ENCODE measurements at places on chromosomes 11 and 22.
A peak's percentile ranks its signal among the peaks of the same experiment; 100 is the strongest.

- DNase-seq: no peak
Observed at GRCh38 chr11:45028911-45029682, 78.4 kb upstream of the TP53I11 start.

DNA sequence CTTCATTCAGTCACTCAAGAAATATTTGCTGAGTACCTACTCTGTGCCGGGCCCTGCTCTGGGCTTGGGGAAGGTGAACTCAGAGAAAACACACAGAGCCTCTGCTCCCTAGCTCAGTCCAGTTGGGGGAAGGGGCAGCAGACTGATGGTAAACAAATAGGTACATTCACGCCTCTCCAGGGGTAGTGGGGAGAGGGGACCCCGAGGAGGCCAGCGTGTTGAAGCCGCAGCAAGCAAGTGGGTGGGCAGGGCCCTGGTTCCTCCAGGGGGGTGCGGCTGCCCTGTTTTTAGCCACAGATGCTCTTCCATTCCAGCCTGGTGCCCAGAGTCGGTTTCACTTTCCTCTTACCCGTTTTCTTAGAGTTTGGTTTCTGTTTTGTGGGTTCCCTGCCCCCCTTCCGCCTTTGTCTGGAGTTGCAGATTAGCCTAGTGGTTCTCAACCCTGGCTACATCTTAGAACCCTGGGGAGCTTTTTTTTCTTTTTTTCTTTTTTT, 8.7 kb downstream of the DRAP1 start:
- no peak for DNase-seq

GRCh38 chr11:30344085-30344484, 21.2 kb downstream of the ARL14EP start:
- no peak for DNase-seq

GRCh38 chr11:128372977-128373376, 214.4 kb downstream of the ETS1 start:
- no peak for DNase-seq

DNA sequence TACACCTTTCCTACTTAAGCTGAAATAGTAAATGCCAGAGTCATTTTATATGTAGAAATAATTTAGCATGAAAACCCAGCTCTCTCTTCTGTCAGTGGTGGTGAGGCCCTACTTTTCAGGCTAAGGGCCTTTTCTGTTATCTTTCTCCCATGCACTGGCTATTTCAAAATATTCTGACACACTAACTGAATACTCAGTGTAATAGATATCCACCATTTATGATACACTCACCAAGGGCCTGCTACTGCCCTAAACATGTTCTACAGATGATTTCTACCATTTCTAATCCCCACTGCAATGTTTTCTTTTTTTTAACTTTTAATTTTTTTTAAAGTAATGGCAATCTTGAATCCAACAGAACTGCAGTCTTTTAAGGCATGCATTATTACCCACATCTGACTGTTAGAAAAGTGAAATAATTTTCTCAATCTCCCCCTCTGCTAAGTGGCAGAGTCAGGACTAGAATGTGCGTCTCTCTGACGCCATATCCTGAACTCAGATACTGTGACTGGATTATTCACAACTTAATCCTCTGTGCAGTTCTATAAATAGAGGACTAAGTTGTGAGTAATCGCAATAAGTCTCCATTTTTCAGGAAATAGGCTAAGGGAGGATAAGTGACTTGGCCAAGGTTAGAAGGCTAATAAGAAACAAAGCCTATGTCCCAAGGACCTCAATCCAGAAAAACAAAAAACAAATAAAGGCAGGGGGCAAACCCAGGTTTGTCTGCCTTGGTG, 44.0 kb downstream of the GRAMD1B start:
- no peak for DNase-seq

DNA sequence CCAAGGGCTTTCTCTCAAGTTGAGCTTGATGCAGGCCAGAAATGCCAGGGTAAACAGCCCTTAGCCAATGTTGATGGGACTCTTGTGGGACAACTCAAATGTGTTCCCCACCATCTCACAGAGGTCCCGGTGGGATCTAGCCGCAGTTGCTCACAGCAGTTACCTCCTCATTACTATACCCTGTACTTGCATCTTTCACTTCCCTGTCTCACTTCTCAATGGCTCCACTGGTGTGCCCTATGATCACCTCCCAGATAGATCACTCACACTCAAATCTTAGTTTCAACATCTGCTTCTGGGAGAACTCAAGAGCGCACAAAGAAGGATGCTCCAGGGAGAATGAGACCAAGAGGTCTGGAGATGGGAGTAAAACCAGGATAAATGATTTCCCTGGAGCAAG, 47.0 kb downstream of the RCN1 start:
- no peak for DNase-seq

GRCh38 chr22:46039535-46039934, 62.6 kb upstream of the WNT7B start:
- no peak for DNase-seq

GRCh38 chr11:115929618-115930129, 425.5 kb upstream of the CADM1 start:
- DNase-seq: no peak

GRCh38 chr11:116117331-116118137, 613.3 kb upstream of the CADM1 start:
- DNase-seq: peak; percentile 33

DNA sequence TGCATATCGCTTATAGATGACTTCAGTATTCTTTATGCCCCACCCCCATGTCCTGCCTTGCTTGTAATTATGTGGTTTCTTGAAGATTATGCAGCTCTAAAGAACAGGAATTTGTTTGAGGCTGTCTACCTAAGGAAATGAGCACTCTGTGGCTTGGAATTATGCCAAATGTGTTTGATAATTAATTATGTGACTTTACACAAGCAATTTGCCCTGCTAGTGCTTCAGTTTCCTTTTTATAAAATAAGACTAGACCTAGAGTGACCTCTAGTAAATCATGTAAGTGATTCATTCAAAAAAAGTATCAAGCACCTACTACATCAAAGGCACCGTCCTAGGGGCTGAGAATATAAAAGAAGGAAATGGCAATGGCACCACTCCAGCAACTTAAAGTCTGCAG, 491.5 kb upstream of the KIRREL3 start:
- no peak for DNase-seq

- no peak for DNase-seq
Observed at GRCh38 chr11:96309016-96309642, 33.9 kb downstream of the MAML2 start.

- DNase-seq: no peak
Observed at GRCh38 chr11:14930369-14930768, 38.3 kb upstream of the CYP2R1 start.

GRCh38 chr11:113764527-113765219, 8.8 kb downstream of the ZW10 start:
- no peak for DNase-seq

GRCh38 chr11:24496736-24497725, at the start of gene LUZP2:
Gene LUZP2 (plus strand): TSS chr11:24497053.
- peak; percentile 71 for DNase-seq

DNA sequence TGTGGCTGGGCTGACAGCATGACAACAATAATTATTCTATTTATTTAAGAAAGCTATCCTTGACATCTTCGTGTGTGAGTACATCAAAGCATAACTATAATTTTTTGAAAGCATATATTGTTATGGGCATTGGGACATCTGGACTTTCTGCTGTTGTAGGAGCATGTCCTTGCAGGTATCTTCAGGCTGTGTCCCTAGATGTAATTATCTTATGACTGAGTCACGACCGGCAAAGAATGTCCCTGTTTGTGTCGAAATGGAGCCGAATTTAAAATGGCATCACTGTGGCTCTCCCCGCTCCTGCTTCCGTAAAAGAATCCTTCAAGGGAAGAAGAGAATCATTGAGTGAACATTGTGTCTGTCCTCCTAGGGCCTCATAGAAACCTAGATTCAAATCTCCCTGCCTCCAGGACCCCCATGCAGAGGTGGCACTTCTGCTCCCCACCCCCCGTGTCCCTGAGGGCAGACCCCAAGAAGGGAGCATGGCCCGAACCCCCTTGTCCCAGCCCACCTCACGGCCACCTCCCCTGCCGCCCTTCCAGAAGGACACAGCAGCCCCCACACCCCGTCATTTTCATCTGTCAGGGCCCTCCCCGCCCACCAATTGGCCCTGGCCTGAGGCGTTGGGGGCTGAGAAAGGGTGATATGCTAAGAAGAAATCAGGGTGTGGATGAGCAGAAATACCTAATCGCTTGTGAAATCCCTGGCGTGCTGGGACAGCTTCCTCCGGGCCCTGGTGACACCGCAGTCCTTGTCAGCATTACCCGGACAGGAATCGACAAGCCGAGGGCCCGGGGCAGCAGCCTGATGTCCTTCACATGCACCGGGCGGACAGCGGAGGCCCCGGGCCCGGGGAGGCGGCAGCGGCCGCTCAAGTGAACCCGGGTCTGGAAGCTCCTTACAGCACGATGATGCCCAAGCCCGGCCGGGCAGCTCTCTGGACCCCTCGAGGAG, 48.6 kb upstream of the SLC22A12 start:
- DNase-seq: no peak

- DNase-seq: no peak
Observed at GRCh38 chr22:37776639-37777005, 31.1 kb upstream of the GCAT start.

DNA sequence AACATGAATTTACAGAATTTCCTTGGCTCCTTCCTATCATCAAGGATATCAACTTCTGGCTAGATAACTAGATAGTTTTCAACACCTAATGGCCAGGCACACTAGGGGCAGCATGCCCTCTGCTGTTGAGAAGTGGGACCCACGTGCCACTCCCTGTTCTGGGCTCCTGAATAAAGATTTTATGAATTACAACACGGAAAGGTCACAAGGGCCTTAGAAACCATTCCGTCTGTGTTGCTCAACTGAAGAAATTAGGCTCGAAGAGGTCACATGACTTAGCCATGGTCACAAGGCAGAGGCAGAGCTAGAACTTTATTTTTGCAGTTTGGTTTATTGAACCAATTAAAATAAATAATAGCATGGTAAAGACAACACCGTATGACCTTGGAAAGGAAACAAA, 36.0 kb downstream of the PRCP start:
- DNase-seq: no peak

GRCh38 chr11:111384494-111384893, 5.4 kb upstream of the POU2AF1 start:
- DNase-seq: no peak

- DNase-seq: no peak
Observed at GRCh38 chr11:86176165-86176884, 68.2 kb upstream of the EED start.

DNA sequence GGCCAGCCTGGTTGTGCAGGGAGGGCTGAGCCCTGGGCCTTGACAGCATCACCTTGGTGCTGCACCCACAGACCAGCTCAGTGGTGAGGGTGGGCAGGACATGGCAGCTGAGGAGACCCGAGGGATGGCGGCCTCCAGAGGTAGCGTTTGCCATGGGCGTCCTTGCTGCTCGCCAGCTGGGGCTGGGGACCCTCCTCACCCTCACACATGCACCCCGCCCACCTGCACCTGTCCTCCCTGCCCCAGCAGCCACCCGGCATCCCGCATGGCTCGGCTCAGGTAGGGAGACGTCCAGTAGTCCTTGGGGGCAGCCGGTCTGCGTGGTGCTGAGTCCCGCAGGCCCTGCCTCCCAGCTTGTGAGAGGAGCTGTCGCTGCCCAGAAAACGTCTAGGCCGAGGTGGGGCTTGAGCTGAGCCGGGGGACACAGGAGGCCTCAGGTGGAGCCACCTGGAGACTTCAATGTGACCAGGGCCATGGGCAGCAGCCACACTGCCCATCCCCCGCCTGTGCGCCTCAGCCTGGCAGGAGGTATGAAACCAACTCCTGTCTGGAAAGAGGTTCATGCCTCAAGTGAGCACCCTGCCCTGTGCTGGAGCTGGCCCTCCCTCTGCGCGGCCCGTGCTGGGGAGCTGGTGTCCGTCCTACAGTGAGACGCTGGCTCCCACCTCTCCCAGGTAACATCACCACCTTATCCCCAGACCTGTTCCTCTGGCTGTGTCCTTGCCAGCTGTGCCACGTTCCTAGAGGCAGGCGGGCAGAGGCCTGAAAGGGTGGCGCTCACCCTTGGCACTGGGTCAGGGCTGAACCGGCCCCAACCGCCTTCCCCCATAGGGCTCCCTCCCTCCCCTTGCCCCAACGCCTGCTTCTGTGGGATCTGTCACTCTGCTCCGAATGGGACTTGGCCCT, 3.3 kb upstream of the TRABD start:
- DNase-seq: no peak

- DNase-seq: peak; percentile 82
Observed at GRCh38 chr11:83033972-83034672, 37.6 kb downstream of the RAB30 start.

DNA sequence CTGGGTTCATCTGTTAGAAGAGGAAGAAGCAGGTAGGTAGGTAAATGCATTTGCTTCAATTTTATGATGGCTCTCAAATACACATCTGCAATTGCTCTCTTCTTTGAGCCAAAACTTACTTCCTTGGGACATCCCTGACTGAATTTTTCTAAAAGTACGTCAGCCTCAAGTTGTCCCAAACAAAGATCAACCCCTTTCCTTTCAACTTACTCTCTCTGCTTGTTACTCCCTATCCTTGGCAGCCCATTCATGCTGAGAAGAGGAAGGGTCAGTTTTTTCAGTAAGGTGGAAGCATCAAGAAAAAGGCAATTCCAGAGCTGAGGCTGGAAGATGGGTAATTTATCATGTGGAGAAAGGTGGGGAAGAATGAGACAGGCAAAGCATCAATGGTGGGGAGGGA, 111.2 kb downstream of the LRRC32 start:
- DNase-seq: no peak

- DNase-seq: no peak
Observed at GRCh38 chr22:20010307-20011122, 6.1 kb downstream of the ARVCF start.

DNA sequence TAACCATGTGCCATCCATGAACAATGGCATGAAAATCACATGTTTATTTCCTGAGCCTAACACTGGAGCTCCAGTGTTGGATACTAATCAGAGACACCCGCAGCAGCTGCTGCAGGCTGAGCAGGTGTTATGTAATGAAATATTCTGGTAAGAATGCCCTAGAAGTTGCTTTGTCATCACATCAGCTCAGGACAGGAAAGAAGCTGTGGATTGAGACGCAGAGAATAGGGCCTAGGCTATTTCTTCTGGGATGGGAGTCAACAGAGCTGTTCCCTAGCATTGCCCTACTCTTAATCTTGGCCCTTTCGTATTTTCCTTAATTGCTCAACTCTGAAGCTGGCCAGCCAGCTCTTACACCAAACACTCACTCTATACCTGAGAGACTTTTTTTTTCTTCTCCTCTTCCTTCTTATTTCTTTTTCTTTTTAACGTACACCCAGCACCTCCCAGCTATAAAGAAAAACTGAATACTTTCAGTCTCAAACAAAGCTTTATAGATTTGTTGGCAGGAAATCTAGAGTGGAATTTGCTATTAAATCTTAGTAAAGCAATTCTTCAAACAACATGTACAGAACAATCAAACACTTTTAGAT, 31.9 kb downstream of the RASSF10 start:
- no peak for DNase-seq

DNA sequence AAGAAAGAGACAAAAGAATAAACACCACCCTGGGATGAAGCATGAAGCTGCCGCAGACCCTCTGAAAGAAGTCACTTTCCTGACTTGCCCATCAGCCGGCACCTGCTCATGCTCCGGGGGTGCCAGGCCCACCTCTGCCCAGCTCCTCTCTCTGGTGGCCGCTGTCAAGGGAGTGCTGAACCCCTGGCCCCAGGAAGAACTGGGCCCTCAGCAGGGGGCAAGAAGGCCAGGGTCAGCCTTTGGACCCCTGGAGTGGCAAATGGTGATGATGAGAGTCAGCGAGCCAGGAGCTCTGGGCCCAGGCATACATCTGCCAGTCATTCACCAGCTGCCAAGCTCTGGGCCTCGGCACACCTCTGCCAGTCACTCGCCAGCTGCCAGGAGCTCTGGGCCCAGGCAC, 17.4 kb downstream of the TTLL8 start:
- DNase-seq: no peak

GRCh38 chr11:125433454-125434121, 62.5 kb downstream of the FEZ1 start:
- no peak for DNase-seq
